ENCODE measurements at places on chromosomes 5 and 9.

- DNase-seq = no peak
These were observed 53.2 kb upstream of the TMEM171 start for GRCh38 chr5:73067213-73067612.

GRCh38 chr5:143168171-143168741 lies 235.2 kb downstream of the NR3C1 start:
- no peak for DNase-seq

DNA sequence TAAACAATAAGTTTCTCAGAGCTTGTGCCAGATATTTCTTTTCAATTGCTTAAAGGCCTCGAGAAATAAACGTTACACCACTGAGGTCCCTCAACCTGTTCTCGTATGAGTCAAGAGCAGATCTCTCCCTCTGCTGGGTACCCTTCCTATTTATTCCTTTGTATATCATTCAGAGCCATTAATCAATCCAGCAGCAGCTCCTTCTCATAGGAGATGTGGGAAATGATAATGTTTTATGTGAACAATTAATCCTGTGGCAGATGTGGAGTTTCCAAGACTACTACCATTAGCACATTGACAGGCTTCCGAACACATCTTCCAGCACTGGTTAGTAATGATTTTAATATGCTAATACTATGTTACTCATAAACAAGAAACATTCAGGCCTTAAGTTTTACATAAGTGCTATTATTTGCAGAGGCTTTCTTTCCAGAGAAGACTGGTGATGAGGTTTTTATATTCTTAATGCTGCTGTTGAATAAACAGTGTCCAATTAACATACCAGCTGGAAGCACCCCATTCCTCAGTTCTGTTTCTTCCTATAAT lies 196.5 kb downstream of the ZNF608 start:
- DNase-seq = no peak

DNA sequence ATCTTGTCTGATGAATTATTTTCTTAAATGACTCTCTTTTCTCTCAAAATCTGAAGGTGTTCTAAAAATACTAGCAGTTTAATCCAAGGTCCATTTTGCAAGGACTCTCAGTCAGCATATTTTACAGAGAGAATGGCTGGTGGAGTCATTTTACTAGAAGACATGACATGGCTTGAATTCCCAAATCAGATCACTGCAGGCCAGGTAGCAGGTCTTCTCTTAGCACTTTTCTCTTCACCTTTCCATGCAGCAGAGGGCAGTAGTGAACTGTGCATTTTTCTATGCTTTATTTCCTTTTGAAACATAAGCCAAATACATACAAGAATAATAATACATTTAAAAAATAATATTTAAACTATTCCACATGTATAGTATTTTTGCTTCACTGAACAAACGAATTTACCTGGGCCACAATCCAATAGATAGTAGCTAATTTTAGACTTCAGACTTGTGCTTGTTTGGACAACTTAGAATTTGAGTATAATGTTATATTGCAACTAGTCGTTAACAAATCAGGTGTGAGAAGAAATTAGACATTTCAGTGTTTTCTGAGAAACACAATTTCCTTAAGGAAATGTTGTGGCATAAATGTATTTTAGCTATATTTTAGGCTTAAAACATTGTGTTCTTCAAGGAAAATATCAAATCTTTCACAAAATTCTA lies 289.4 kb upstream of the DAB2 start:
- DNase-seq = peak; percentile 30

DNA sequence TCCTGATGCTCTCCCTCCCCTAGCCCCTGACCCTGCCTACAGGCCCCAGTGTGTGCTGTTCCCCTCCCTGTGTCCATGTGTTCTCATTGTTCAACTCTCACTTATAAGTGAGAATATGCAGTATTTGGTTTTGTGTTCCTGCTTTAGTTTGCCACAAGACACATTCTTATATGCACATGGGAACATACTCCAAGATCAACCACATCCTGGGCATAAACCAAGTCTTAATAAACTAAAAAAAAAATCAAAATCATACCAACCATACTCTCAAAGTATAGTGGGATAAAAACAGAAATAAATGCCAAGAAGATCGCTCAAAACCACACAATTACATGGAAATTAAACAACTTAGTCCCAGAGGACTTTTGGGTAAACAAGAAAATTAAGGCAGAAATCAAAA lies 11.2 kb upstream of the ZCCHC9 start:
- DNase-seq = no peak

DNA sequence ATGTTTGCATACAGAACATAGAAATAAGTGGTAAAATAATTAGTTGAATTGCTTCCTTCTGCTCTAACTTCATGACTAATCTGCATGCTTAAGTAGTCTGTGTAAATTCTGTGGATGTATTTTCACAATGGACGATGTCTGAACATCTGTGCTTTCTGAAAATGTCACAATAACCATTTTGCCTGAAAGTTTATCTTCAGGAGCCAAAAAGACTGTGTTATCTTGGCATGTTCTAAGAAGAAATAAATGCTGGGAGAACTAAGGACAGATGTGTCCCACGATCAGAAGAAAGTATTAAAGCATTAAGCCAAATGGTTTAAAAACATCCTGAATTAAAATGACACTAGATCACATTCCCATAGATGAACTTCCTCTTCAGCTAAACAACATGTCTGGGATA lies 397.6 kb downstream of the SPOCK1 start:
- DNase-seq = no peak

GRCh38 chr5:117182104-117182503 lies 607.5 kb upstream of the SEMA6A start:
- DNase-seq = no peak

GRCh38 chr9:123684393-123685149 lies 245.4 kb downstream of the DENND1A start:
- DNase-seq = no peak

- DNase-seq = no peak
These were observed 16.6 kb upstream of the RALGDS start for GRCh38 chr9:133137451-133138231.

GRCh38 chr5:144598451-144599068 lies 427.9 kb downstream of the KCTD16 start:
- DNase-seq = no peak

DNA sequence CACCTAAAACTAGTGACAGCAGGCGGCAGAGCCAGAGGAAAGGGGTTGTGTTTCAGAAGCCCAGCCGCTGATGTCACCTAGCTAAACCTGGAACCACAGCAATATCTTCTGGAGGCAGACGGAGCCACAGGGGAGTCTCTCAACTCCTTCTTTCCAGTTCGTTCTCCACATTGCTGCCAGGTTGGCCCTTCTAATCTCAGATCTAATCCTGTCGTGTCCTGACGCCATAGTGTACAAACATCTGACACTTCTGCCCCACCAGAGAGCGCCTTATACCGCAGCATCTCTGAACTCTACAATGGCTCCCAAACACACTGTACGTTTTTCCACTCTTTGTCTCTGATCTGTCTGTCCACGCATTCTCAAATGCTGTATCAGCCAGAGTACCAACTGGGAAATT lies 240.0 kb downstream of the SMARCA2 start:
- DNase-seq = no peak

GRCh38 chr5:174065528-174066197 lies 20.2 kb downstream of the NSG2 start:
- DNase-seq = no peak

GRCh38 chr5:15374886-15375285 lies 125.1 kb upstream of the FBXL7 start:
- DNase-seq = no peak

- DNase-seq = no peak
These were observed 36.2 kb downstream of the NEK6 start for GRCh38 chr9:124293718-124294506.

- no peak for DNase-seq
These were observed 161.9 kb downstream of the TAF11L14 start for GRCh38 chr5:17796142-17796541.

DNA sequence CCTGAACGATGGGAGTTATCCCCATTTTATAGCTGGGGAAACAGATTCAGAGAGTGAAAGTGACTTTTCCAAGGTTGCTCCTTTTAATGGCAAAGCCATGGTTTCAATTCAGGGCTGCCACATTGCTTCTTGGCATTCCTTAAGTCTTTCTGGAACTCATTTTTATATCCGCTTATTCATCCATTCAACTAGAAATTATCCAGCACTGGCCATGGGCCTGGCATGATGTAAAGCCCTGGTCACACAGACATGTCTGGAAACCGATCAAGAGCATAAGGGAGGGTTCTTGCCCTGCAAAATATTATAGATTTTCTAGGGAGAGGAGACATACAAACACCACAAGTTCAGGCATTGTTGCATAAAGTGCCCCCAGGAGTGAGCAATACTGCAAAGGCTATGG lies 43.0 kb upstream of the COL15A1 start:
- no peak for DNase-seq

DNA sequence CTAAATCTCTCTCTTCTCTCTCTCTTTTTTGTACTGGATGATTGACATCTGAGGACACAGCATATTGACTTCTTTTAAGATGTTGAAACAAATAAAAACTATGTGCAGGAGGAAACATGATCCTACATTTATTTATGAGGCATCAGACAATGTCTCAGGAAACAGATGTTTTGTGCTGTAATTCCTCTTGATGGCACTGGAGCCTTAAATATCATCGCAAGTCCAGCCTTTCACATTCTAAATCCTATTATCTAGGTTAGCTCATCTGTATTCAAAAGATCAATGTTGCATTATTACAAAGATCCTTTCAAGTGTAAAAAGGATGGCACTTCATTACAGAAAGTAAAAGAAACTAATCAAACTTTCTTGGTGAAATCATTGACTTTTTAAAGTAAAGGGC lies 63.9 kb downstream of the MAT2B start:
- no peak for DNase-seq

DNA sequence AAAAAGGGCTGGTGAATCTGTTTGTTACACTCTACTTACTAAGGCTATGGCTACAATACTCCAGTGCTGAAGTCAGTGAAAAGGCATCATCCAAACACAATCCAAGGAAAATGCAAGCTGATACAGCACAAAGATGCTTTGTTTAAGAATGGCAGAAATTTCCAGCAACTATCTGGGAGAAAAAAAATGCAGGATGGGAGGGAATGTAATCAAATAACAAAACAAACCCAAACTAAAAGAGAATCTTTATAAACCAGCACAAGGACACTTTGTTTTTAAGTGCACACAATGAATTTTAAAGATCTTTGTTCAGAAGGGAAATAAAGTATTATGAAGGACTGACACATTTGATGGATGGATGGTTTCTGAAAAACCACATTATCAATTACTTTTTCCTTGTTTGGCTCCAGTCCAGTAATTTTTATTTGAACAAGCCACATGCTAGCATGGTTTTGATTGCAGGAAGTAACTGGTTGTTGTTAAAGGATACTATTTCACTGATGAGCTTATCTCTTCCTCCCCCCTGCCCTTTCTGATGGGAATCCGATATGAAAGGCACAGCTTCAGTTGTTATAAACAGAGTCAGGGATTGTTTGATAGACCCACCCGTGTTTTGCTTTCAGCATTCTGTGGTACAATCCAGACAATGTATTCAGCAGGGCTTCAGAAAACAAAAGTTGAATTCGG lies 12.1 kb upstream of the TLE4 start:
- DNase-seq = no peak

DNA sequence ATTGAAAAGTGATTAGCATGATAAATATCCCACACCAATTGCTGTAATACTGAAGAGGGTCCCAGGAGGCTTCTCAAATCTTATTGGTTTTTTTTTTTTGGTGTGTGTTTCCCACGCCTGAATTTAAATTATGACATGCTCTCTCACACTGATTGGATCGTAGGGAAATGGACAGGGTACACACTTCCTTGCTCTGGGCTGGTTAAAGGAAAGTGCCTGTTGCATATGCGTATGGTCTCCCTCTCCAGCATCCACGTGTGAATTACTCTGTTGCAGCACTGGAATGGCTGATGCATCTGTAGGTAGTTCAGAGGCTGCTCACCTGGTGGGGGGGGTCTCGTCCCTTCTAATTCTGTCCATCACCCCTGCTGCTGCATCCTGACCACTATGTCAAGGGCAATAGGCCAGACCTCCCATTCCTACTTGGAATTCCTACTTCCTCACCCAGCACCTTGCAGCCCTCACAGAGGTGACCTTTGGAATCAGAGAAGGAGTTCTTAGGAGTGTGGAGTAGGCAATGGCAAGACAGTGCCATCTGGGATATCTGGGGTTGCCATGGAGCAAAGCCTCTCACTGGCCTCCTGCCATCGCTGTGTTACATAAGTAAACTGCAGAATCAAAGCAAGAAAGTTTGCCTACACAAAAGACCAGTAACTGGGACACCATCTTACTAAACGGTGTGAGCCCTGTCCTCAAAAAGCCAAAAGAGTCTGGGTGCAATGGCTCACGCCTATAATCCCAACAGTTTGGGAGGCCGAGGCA lies 71.4 kb upstream of the FBXW11 start:
- no peak for DNase-seq

- DNase-seq = no peak
These were observed 51.9 kb upstream of the TBC1D9B start for GRCh38 chr5:179959641-179960040.

DNA sequence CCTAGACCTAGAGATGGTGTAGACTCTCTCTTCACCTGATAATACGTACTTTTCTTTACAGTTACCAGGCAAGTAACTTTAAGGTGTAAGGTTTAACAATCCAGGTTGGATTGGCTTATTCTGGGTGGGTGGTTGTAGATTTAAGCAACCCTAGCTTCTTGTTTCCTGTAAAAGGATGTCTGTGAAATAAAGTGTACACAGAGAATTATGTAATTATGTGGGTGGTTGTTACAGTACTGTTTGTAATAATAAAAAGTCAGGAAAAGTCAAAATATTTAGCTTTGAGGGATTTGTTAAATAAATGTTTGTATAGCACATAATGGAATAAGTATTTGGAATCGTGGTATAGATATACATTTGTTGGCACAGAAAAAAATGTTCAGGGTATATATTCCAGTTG lies 43.7 kb upstream of the F2R start:
- DNase-seq = no peak

- no peak for DNase-seq
These were observed 1.4 kb upstream of the CTXN3 start for GRCh38 chr5:127647361-127647958.

GRCh38 chr5:73705364-73705763 lies 79.4 kb downstream of the ARHGEF28 start:
- no peak for DNase-seq

- DNase-seq = peak; percentile 68
These were observed 583 bp downstream of the DIAPH1 start for GRCh38 chr5:141618030-141618803.

- no peak for DNase-seq
These were observed 39.2 kb downstream of the MARCHF11 start for GRCh38 chr5:16140417-16140816.

DNA sequence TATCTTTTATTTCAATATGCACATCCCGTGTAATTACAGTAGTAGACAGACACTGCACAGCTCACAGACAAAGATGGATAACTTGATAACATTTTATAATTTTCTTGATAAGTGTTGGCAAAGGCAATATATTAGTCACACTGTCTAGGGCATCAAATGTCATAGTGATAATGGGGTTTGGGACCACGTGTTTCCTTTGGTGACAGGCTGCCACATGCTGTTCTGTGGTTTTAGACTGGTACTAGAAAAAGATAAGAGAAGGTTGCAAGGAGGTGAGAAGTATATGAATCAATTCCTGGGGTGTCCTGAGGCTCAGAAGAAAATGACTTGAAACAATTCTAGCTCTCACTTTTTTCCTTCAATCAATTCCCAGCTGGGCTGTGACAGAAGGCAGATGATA lies 258.8 kb upstream of the CHD1 start:
- DNase-seq = no peak

Measured in activated naive CD4-positive, alpha-beta T cell treated with anti-CD3 and anti-CD28 coated beads, Interleukin-2, amount 50 U/mL, for 16 hours (primary cell).